NCI-H524 (cell line): ENCODE measurements at places on chromosomes 5 and 9.
A peak's percentile ranks its signal among the peaks of the same experiment; 100 is the strongest.

- DNase-seq = peak; percentile 20
Measured at GRCh38 chr5:172455511-172456061, 1.3 kb upstream of the SH3PXD2B start.

GRCh38 chr9:36939655-36940499 is 94.2 kb downstream of the PAX5 start:
- DNase-seq = no peak

DNA sequence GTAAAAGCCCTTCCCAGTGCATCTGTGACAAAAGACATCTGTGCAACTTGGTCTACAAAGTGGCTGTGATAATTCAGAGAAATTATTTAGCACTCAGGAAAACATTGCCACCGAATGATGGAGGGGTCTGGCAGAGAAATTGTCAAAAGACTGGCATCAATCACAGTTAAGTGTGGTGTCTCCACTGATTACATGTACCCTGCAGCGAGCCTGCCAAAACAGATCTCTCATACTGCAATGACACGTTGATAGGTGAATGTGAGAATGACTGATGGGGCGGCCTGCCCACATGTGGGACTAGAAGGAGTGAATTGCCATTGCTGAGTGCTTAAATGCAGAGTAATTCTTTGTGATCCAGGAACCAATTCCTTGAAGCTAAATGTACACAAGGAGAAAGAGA is 136.4 kb upstream of the PCSK5 start:
- no peak for DNase-seq

GRCh38 chr5:89228355-89228754 is 345.4 kb upstream of the MEF2C start:
- no peak for DNase-seq

GRCh38 chr9:127281891-127282290 is 17.3 kb downstream of the GARNL3 start:
- no peak for DNase-seq

- peak; percentile 82 for DNase-seq
Measured at GRCh38 chr9:133534346-133535291, at the start of gene ADAMTSL2. TSS of gene ADAMTSL2 (plus strand) at chr9:133534704. CDS start at chr9:133536713, 2,009 bp downstream.

- no peak for DNase-seq
Measured at GRCh38 chr5:29672678-29673077, 1520.8 kb upstream of the CDH6 start.

GRCh38 chr5:54304040-54304439 is 6.3 kb downstream of the ARL15 start:
- no peak for DNase-seq

GRCh38 chr5:13252699-13253098 is 691.8 kb downstream of the DNAH5 start:
- DNase-seq = no peak

GRCh38 chr5:9722601-9723180 is 92.5 kb upstream of the TAS2R1 start:
- DNase-seq = peak; percentile 95

- DNase-seq = no peak
Measured at GRCh38 chr9:126620478-126620877, 6.8 kb downstream of the LMX1B start.

- DNase-seq = peak; percentile 86
Measured at GRCh38 chr9:129627556-129628440, 1.8 kb downstream of the NTMT1 start.
